ENCODE measurements at places on chromosomes 16 and 17.

GRCh38 chr17:61815863-61816503 is 47.3 kb downstream of the BRIP1 start:
- DNase-seq, result no peak

GRCh38 chr16:49465661-49466528 is 92.3 kb downstream of the C16orf78 start:
- DNase-seq, result no peak

DNA sequence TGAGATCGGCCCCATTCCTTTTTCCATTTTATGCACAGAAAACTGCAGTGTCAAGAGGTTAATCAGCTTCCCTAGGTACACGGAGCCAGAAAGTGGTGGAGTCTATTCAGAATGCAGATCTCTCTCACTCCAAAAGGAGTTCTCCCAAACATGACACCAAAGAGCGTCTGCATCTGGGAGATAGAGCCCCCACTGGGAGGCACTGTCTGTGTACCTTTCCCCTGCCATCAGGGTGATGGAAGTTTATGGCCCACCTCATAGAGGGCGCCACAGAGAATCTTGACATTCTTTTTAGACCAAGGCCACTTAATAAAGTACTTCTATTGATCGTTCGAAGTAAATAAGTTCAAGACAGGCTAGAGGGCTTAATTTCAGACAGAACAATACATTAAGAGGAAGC is 493.7 kb upstream of the ERCC4 start:
- DNase-seq, result no peak

DNA sequence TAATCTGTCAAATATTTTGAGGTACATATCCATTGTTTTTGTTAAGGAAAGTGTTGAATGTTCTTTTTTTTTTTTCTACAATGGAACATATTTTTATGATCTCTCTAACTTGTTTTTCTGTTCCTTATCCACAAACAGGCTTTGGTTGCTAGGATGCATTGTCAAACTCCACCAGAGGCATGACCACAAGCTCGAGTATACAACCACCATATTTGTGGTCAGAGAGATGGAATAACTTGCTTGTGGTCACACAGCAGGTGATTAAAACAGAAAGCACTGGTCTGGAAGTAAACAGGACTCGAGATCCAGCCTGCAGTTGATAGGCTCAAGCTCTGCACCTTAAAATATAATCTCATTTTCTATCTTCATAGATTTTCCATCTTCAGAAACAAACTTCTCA is 105.8 kb upstream of the ADAMTS18 start:
- DNase-seq, result no peak

DNA sequence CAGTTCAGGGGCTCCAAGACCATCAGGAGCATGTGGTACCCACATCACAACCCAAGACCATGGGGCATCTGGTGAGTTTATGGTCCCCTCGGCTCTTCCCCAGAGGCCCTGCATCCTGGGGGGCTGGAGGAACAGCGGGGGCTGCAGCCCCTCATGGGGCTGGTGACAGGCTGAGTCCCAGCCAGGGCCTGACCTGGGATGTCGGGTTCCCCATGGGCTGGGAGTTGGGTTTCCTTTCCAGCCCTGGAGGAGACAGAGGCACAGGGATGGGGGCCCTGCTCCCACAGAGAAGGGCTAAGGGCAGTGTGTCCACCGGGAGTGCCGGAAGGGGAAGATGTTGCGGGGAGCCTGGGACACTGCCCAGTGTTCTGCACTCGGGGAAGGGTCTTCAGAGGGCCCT is 82.4 kb downstream of the GOSR1 start:
- DNase-seq, result no peak

DNA sequence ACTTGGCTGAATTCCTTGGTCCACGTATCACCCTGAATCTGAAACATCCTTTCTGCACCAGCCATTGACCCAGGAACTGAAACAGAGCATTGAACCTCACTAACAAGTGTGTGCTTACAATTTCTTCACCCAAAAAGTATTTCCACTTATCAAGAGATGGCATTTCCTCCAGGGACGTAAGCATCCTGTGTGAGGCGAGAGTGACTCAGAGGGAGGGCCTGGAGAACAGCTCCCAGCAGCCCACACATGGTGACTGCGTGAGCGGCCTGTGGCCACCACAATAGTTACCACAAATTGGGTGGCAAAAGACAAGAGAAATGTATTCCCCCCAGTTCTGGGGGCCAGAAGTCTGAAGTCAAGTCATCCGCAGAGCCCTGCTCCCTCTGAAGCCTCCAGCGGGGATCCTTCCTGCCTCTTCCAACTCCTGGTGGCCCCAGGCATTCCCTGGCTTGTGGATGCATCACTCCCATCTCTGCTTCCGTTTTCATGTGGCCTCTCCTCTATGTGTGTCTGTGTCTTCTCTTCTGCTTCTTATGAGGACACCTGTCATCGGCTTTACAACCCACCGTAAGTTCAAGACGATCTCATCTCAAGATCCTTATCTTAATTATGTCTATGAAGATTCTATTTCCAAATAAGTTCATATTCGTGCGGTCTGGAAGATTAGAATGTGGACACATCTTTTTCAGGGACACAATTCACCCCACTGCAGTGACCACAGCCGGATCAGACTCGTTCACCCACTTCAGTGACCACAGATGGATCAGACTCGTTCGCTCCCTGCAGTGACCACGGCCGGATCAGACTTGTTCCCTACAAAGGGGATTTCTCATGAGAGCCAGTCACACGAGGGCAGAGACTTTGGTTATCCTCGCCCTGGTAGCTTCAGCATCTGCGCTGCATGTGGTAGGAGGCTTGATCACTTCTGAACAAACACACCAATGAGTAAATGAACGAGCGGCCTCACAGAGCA is 122.6 kb upstream of the FOXF1 start:
- DNase-seq, result no peak

DNA sequence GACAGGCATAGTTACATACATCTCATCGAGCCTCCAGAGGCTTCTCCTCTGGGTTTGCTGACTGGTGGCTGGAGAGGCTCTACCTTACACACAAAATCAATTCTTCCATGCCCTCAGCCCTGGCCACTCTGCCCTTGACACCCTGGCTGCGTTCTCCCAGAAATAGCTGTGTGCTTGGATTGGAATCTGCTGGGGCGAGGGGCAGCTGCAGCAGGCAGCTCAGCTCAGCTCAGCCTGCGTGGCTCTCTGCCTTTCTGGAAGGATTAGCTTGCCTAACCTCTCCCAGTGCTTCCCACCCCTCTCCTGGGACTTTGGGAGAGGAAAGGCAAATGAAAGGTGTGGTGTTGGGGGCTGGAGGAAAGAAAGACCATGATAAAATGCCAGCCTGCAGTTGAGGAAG is 216.1 kb downstream of the ENGASE start:
- no peak for DNase-seq

DNA sequence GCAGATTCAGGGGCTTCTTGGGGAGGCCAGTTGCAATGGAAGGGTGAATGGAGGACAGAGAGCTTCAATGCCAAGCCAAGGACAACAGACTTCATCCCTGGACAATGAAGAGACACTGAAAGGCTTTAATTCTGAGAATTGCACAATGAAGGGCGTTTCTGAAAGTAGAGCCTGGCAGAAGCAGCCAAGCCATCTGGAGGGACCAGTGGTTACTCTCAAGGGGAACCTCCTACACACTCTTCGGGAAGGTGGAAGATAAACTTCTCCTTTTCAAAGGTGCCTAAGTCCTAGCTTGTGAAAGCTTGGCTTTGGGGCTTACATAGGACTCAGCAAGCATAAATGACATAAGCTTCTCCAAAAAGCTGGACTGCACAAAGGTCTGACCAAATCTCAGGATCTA is 6.2 kb upstream of the CES1 start:
- no peak for DNase-seq

- DNase-seq, result peak; percentile 62
Measured at GRCh38 chr16:47492428-47493377, 31.6 kb downstream of the PHKB start.

DNA sequence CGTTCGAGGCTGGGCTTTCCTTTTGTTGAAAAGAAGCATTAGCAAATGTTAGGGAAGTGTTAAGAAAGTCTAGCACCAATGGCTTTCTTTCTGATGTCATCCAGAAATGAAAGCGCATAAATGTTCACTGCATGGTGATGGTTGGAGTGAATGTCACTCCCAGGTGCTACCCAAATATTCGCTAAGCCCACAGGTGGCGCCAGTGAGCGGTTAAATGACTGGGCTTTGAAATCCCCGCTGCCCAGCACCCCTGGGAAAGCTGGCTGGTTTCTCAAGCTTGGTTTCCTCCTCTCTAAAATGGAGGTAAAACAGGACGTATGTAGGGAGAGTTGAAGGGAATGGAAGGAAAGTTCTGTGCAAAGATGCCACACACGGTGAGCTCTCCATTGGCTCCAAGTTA is 104.4 kb downstream of the IRX5 start:
- DNase-seq, result peak; percentile 45

GRCh38 chr16:53219795-53220454 is 165.1 kb downstream of the CHD9 start:
- DNase-seq, result no peak

DNA sequence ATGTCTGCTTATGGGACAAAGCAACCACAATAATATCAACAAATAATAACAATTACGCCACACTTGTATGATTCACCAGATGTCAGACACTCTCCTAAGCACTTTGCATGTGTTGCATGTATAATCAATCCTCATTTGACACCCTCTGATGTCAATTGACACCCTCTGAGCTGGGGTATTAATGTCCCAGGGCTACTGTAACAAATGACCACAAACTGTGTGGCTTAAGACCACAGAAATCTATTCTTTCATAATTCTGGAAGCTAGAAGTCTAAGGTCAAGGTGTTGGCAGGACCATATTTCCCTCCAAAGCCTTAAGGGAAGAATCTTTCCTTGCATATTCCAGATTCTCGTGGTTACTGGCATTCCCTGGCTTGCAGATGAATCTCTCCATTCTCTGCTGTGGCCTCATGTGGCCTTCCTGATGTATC is 112.7 kb downstream of the NPIPB5 start:
- DNase-seq, result no peak

DNA sequence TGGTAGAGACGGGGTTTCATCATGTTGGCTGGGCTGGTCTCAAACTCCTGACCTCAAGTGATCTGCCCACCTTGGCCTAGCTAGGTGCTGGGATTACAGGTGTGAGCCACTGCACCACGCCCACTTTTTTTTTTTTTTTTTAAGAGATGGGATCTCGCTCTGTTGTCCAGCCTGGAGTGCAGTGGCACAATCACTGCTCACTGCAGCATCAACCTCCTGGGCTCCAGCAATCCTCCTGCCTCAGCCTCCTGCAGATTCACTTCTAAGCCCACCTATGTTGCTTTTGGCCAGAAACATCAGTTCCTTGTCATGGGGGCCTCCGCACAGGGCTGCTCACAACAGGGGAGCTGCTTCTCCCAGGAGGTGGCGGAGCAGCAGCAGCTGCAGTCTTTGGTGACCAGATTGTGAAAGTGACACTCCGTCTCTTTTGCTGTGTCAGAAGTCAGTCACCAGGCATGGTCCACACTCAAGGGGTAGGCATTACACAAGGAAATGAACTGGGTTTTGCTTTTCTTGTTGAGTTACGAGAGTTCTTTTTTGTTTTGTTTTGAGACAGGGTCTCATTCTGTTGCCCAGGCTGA is 4.5 kb upstream of the NME4 start:
- no peak for DNase-seq

DNA sequence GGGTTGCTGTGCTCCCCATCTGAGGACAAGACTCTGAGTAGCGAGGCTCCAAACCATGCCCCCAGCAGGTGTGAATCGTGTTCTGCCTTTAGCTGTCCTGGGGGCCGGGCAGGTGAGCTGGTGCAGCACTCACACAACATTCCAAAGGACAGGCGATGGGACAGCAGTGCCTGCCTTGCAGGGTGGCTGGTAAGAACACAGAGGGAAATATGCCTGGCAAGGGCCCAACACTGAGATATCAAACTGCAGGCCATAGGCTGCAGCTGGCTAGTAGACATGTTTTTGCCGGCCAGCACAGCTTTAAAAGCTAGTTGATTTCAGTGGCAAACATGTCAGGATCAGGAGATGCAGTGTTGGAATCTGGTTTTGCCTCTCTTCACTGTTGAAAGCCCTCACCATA is 23.6 kb downstream of the CLEC16A start:
- no peak for DNase-seq

- DNase-seq, result no peak
Measured at GRCh38 chr17:81396722-81397313, 1.6 kb downstream of the BAHCC1 start.

DNA sequence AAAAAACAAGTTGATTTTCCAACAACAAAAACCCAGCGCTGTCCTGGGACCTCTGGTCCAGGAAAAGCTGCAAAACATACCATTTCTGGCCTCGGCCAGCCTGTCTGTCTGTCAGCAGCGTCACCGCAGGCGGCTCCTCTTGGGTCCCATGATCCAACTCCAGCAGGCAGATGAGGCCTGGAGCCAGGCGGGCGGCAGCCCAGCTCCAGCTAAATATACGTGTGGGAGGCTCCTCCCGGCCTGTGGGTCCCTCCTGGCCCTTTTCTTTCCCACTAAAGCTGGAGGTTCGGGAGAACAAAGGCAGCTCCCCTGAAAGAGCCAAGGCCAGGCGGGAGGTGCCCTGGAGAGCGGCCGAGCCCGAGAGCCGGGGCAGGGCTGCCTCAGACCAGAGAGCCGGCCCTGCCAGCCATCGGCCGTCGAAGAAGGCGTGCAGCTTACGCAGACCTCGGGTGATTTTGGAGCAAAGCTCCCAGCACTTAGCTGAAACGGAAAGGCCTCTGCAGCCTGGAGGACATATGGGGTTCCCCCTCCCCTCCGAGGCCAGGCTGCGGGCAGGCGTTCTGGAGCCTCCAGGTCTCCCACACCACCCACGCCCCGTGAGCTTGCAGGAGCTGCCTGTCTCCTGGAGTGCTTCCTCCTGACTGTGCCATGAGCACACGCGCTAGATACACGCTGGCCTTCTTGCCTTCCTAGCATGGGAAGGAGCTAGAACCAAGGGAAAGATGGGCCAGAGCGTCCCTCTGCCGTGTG is 19.9 kb upstream of the JPH3 start:
- no peak for DNase-seq

DNA sequence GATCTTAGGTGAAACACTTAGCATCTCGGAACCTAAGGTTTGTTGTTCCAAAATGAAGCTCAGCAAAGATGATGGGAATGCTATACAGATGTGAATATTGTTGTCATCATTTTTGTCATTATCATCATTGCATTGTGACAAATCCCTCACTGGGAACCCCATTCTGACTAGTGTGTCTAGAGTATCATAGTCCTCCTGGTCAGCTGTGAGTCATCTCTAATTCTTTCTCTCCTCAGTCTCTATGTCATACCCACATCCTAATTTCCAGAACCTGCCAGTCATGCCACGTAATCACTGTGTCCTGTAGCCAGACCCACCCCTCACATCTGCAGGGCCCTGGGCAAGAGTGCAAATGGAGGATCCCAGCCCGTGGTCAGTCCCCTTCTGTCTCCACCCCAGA is 60.5 kb upstream of the CLEC3A start:
- no peak for DNase-seq

DNA sequence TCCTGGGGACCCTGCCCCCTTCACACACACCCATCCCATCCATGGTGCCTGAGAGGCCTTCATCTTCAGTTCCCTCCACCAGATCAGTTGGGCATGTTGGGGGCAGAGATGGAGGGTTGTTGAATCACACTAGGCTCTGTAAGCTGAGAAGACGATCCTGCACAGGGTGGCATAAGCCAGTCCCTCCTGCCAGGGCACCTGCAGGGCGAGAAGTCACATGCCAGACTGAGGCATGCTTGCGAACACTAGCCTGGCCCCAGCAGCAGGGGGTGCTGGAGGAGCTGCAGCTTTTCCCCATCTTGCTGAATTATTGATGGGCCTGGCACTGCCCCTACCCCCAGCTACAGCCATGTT is 6.1 kb upstream of the TBX2 start:
- no peak for DNase-seq

- DNase-seq, result no peak
Measured at GRCh38 chr16:76941113-76941512, 249.9 kb upstream of the MON1B start.

- DNase-seq, result no peak
Measured at GRCh38 chr16:4245077-4245791, 3.4 kb upstream of the SRL start.

GRCh38 chr17:49523706-49524472 is 28.8 kb downstream of the NGFR start:
- no peak for DNase-seq
